Peyer's patch (tissue), 4 donors: ENCODE measurements at places on chromosomes 7 and 10. TPM values are rescaled to one million over a fixed set of nuclear protein-coding genes. Genes with fewer than 3 reads are reported as not detected.

The RTKN2 gene
- total RNA-seq, result 1.3 TPM

The TRPV5 gene
- not detected for total RNA-seq

The SUMF2 gene
- total RNA-seq, result 155 TPM

The COA1 gene
- total RNA-seq, result 34.0 TPM

The CNTNAP2 gene
- total RNA-seq, result 2.5 TPM

The DENND2A gene
- 44.6 TPM for total RNA-seq

The LRRC18 gene
- 1.7 TPM for total RNA-seq

The HPSE2 gene
- total RNA-seq, result 11.0 TPM

The CUEDC2 gene
- 30.6 TPM for total RNA-seq

The MNX1 gene
- total RNA-seq, result 15.1 TPM

The WDFY4 gene
- 0.53 TPM for total RNA-seq

The PKD2L1 gene
- not detected for total RNA-seq

The RBM20 gene
- total RNA-seq, result 1.0 TPM

The UPK3B gene
- 1.4 TPM for total RNA-seq
